Vagina (tissue), 2 donors: ENCODE measurements at places on chromosomes 16 and 17. TPM values are rescaled to one million over a fixed set of nuclear protein-coding genes. Genes with fewer than 3 reads are reported as not detected.

DNA sequence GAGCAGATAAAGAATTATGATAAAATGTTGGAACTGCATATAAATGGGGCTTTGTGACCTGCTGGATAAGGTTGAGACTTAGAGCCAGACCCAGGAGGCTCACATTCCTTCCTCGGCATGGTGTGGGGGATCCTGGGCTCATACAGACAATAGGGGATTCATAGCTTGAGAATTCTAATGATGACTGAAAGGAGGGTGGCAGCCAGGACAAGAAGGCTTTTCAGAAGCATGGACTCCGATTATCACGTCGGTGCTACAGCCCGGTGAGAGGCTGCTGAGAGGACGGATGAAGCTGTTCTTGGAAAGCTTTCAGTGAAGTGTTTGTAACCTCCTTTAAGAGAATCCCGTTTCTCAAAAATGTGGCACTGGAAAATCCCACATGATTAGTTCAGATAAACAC lies 167.2 kb downstream of the ANKFN1 start:
- no peak for DNase-seq

ASIC2 gene
- total RNA-seq, result not detected

FNDC8 gene
- not detected for total RNA-seq

CFAP97D1 gene
- total RNA-seq, result not detected

C16orf87 gene
- total RNA-seq, result 7.9 TPM

TMC7 gene
- 1.7 TPM for total RNA-seq

GRCh38 chr17:56367366-56367765 lies 214.1 kb downstream of the ANKFN1 start:
- no peak for DNase-seq

CCL1 gene
- not detected for total RNA-seq

DNA sequence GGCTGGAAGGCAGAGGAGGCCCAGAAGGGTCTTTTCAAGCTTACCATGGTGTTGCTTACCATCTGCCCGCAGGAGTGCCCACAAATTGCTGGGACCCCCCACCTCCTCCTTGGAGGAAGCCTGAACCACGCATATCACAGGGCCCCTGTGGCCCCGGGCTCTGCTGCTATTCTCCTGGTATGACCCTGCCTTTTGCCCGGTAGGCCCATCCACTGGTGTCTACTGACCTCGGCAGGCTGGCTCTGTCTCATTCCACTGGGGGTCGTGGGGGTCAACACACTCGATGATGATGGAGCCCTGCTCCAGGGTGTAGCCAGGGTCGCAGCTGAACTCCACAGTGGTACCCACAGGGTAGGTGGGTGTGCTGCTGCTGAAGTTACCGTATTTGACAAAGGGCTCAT lies 8.2 kb upstream of the PHF12 start:
- DNase-seq, result no peak
